Nephron progenitor cell (in vitro differentiated cells): ENCODE measurements at places on chromosomes 3 and 15.

- no peak for DNase-seq
Observed at GRCh38 chr3:140252812-140253656, 318.0 kb downstream of the CLSTN2 start.

DNA sequence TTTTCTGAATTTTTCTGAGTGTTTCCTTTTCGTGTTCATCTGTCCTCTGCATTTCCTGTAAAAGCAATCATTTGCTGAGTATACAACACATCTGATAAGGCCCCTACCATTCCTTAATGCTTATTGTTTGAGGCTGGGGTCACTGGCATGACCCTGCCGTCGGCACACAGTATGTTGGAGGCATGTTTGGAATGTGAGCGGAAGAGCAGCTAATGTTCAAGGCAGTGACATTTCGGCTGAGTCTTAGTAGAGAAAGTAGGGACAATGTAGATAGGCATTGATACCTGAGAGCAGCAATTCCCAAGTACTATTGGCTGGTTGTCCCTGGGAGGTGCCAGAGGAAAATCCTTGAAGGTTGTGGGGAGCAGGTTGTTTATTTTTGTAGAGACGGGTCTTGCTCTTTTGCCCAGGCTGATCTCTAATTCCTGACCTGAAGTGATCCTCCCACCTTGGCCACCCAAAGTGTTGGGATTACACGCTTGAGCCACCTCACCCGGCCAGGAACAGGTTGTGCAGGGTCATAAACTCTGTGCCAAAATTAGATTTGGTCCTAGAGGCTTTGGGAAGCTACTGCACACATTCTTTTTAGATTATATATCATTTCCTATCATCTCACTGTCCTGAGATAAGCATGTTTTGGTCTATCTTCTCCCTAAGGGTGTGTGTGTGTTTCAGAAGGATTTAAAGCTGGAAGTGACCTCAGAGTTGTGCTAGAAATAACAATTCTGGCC is 13.5 kb downstream of the PTPN23 start:
- peak; percentile 27 for DNase-seq

- DNase-seq = no peak
Observed at GRCh38 chr15:60945196-60945595, 283.9 kb downstream of the RORA start.

DNA sequence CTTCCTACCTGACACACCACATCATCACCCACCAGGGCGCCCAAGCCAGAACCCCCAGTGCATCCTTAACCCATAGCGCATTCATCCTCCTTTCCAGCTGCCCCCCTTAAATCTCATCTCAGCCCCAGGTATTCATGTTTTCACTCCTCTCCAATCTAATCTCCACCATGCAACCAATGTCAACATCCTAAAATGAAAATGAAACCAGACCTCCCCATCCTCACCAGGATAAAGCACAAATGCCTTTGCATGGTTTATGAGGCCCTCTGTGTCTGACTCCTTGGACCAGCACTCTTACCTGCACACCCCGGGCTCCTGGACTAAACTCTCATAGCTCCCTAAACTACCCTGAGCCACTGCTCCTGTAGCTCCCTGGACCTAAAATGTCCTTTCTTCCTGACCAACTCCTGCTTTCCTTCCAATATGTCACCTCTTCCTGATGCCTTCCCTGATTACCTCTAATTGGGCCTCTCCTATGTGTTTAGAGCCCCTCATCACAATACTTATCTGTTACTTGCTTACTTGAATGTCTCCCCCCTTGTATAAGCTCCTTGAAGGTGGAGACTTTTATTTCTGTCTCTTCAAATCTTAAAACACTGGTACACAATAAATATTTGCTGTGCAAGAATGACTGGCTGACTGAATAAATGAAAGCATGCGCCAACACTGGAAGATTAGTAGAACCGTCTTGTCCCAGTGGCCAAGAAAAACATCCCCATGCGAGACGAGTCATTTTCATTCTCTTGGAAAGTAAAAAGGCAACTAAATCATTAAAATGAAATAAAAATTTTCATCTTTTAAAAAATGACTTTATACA is 142.5 kb downstream of the XXYLT1 start:
- DNase-seq = no peak

GRCh38 chr15:90844696-90845095 is 23.7 kb upstream of the FURIN start:
- no peak for DNase-seq

DNA sequence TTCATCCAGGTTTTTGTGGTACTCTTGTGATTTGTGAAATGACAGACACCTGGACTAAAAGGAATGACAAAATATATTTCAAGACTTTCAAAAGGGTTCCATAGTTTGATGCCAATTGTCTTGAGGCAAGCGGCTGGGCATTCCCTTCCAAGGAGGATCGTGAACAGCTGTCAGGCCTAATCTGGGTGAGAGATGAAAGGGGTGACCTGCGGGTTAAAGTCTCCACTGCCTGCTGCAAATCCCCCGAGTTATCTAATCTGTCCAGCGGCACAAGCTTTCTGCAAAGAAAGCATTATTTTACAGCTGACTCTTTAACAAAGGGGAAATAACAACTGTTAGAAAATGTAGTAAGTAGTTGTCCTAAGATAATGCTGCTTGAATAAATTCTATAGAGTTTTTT is 128.7 kb upstream of the MB21D2 start:
- no peak for DNase-seq

- DNase-seq = no peak
Observed at GRCh38 chr3:5645692-5646410, 458.3 kb downstream of the EDEM1 start.

DNA sequence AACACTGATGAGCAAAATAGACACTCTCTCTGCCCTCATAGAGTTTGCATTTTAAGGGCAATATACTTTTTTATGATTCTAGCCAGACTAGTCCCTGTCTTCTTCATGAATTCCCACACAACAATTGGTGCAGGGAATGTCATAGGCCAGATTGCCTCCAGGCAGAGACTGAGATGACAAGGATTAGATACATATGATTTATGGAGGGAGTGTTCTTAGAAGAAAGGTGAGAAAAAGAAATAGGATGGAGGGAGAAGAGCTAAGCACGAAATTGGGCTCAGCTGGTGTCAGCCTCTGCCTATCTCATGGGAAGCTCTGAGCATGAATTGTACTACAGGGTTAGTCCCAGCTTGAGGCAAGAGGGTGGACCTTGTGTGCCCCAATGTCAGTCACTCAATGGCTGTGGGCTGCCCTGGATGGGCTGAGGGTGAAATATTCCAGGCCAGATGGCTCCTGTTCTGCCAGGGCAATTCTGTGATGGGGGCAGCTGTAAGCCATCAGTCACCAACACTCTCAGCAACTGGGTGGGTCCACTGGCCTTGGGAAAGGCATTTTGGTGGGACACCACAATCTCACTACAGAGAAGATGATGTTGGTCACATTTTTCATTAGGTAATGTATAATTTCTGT is 31.1 kb downstream of the EIF1B start:
- no peak for DNase-seq
